Gastrocnemius medialis (tissue), 4 donors: ENCODE measurements at places on chromosomes 1 and 21. TPM values are rescaled to one million over a fixed set of nuclear protein-coding genes. Genes with fewer than 3 reads are reported as not detected.

The LPAR3 gene
- total RNA-seq, result not detected

The NUAK2 gene
- 0.42 TPM for total RNA-seq

The KLHL20 gene
- total RNA-seq, result 23.1 TPM

The SEMA6C gene
- 99.4 TPM for total RNA-seq

The CFHR2 gene
- total RNA-seq, result not detected

The ZBED6 gene
- total RNA-seq, result 26.1 TPM

The TARBP1 gene
- total RNA-seq, result 8.8 TPM

The CSF1 gene
- 17.8 TPM for total RNA-seq

The SMYD3 gene
- total RNA-seq, result 7.2 TPM

The ISG15 gene
- total RNA-seq, result 4.3 TPM

The ANXA9 gene
- not detected for total RNA-seq

The TNNI3K gene
- 0.39 TPM for total RNA-seq

The BCAN gene
- not detected for total RNA-seq

The TLR5 gene
- 0.75 TPM for total RNA-seq

The ANKRD65 gene
- 1.8 TPM for total RNA-seq

The DNALI1 gene
- 4.0 TPM for total RNA-seq

The MSH4 gene
- total RNA-seq, result 0.24 TPM

The SLC35A3 gene
- total RNA-seq, result 6.6 TPM

The SLC16A4 gene
- 2.2 TPM for total RNA-seq

The DPYD gene
- 10.0 TPM for total RNA-seq

The C1orf35 gene
- total RNA-seq, result 7.3 TPM

The C1orf94 gene
- total RNA-seq, result not detected

The DAB1 gene
- not detected for total RNA-seq

The ATF6 gene
- total RNA-seq, result 15.3 TPM

The SIM2 gene
- 6.8 TPM for total RNA-seq

The LCE2A gene
- not detected for total RNA-seq

The IVL gene
- total RNA-seq, result not detected

The RXFP4 gene
- total RNA-seq, result not detected

The TFF2 gene
- total RNA-seq, result not detected

The CHD5 gene
- total RNA-seq, result not detected

The EFNA1 gene
- total RNA-seq, result 12.6 TPM

The TNFRSF8 gene
- total RNA-seq, result 1.3 TPM

The OR2L2 gene
- total RNA-seq, result not detected

The TRAF3IP3 gene
- total RNA-seq, result 1.5 TPM

The GUCA2B gene
- not detected for total RNA-seq

The IGSF5 gene
- not detected for total RNA-seq

The KRTAP21-1 gene
- total RNA-seq, result not detected

The TRAPPC3 gene
- total RNA-seq, result 72.4 TPM

The GOLPH3L gene
- 9.8 TPM for total RNA-seq

The PODN gene
- total RNA-seq, result 10.6 TPM

The ADAM15 gene
- 30.3 TPM for total RNA-seq

The ARTN gene
- total RNA-seq, result 1.8 TPM

The LIN28A gene
- total RNA-seq, result not detected

The NLRP3 gene
- 0.29 TPM for total RNA-seq

The PRAMEF14 gene
- total RNA-seq, result not detected

The RBBP5 gene
- 25.1 TPM for total RNA-seq

The PRSS38 gene
- not detected for total RNA-seq

The HFM1 gene
- total RNA-seq, result 1.3 TPM

The OR2T11 gene
- total RNA-seq, result not detected

The MECR gene
- 26.8 TPM for total RNA-seq

The MCOLN2 gene
- total RNA-seq, result 3.0 TPM

The OR2M2 gene
- total RNA-seq, result not detected

The CRYZL1 gene
- total RNA-seq, result 29.4 TPM

The ZNF687 gene
- 11.9 TPM for total RNA-seq

The LAMB3 gene
- 0.61 TPM for total RNA-seq

The RGS5 gene
- total RNA-seq, result 195 TPM
